ENCODE measurements at places on chromosomes 12 and 14.

- DNase-seq: no peak
Observed at GRCh38 chr14:92400579-92401444, 77.8 kb downstream of the SLC24A4 start.

GRCh38 chr12:101571105-101571504 is 23.7 kb upstream of the MYBPC1 start:
- no peak for DNase-seq

DNA sequence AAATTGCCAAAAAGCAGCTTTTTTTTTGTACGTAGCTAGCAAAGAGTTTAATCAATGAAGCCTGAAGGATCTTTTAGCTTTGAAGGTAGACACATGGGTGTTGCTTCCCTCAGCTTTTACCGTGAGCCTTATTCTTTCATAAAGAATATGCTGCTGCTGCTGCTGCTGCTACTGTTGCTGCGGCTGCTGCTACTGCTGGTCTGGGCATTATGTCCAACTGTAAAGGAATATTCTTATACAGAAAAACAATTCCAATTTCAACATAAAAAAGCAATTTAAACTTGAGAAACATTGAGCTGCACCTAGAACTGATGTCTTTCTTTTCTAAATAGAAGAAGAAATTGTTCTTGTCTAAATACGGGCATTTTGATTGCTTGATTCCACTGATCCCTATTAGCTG is 38.9 kb upstream of the PPP1R12A start:
- DNase-seq: no peak

- DNase-seq: no peak
Observed at GRCh38 chr12:77013091-77013490, 52.3 kb downstream of the E2F7 start.

- no peak for DNase-seq
Observed at GRCh38 chr12:103973909-103974308, 8.2 kb downstream of the TDG start.

GRCh38 chr14:20797164-20797563 is 5.5 kb downstream of the RNASE1 start:
- DNase-seq: no peak

- no peak for DNase-seq
Observed at GRCh38 chr12:49974677-49975317, 2.0 kb downstream of the AQP6 start.

- no peak for DNase-seq
Observed at GRCh38 chr12:81327425-81327824, 249.5 kb downstream of the ACSS3 start.

- no peak for DNase-seq
Observed at GRCh38 chr14:53951627-53952303, 4.9 kb downstream of the BMP4 start.

- DNase-seq: no peak
Observed at GRCh38 chr14:89516173-89516572, 99.1 kb upstream of the FOXN3 start.

DNA sequence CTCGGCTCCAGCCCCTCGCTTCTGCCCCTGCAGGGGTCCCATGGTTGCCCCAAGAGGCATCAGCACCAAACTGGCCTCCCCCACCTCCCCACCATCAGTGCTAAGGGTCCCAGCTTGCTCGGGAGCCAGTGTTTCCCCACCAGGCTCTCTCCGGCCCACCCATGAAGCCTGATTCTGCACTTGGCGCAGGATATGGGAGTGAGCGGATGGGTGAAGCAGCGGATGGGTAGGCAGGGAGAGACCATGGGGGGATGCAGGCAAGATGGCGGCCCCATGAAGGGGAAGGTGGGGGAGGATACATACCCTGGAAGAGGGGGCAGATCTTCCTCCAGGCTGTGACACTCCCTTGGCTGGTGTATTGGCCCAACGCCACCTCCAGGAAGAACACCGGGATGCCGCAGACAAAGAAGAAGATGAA is 9.7 kb downstream of the SLC6A12 start:
- DNase-seq: no peak

DNA sequence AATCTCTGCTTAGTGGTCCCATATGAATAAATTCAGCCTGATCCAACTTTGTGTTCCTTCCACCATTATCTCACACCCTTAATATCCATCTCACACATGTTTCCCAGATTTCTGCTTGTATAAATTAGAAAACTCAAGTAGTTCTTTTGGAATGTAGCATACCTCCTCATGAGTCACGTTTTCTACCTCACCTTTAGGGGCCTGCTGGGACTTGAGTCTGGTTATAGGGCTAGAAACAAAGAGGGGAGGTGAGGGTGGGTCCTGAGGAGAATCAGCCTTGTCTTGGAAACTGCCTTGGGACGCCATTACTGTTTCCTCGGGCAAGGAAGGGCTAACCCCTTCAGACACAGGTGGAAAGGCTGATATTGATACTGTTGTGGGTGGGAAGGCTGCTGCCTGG is 51.1 kb downstream of the EMP1 start:
- no peak for DNase-seq

GRCh38 chr12:126496201-126496600 is 1431.0 kb downstream of the AACS start:
- DNase-seq: no peak
